ENCODE measurements at places on chromosomes 4 and X.

- no peak for DNase-seq
Measured at GRCh38 chr4:111849746-111850284, 295.4 kb upstream of the FAM241A start.

GRCh38 chr4:79385641-79386040 lies 22.4 kb downstream of the GK2 start:
- DNase-seq, result no peak

DNA sequence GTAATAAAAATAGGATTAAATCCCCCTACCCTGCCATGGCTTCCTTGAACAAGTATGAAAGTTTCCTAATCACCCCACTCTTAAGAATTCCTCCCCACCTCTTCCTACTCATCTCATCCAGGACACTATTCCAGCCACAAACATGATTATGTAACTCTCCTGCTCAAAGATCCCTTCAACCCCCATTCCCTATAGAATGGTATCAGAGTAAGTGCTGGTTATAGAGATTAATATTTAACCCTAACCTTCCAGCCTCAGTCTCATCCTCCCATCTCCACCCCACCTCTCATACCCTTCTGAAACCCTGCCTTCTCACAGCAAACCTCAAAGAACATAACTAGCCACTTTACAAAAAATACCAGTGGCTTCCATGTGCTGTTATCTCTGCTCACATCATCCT lies 155.1 kb downstream of the PPP3CA start:
- no peak for DNase-seq

GRCh38 chr4:52622564-52622963 lies 36.5 kb downstream of the USP46 start:
- DNase-seq, result no peak

GRCh38 chr4:136036744-136037143 lies 1495.5 kb downstream of the PCDH18 start:
- no peak for DNase-seq

DNA sequence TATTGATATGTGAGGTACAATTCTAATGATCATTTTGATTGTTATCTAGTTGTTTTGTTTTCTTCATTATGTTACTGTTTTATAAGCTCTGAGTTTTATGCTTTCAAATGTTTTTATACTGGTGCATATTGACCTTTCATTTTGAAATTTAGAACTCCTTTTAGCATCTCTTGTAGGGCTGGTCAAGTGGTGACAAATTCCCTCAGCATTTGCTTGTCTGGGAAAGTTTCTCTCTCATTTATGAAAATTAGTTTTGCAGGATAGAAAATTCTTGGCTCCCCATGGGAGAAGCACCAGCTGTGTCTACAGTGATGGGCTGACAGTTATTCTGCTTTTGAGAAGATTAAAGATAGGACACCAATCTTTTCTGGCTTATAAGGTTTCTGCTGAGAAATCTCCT lies 105.3 kb upstream of the SPRY1 start:
- DNase-seq, result no peak

DNA sequence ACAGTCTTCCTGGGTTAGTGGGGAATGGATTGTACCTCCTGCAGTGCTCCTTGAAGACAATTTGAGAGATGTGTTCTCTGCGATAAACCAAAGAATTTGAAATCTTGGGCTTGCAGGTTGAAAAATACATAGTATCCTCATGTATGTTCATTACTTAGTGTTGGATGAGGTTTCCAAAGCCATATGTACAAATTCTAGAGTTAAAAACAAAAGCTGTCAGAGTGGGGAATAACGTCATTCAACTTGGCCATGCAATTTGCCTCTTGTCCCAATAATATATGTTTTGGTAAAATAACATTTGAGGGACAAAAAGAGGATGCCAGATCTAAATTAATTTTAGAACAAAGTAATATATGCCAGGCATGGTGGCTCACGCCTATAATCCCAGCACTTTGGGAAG lies 51.3 kb upstream of the CBR4 start:
- DNase-seq, result no peak

DNA sequence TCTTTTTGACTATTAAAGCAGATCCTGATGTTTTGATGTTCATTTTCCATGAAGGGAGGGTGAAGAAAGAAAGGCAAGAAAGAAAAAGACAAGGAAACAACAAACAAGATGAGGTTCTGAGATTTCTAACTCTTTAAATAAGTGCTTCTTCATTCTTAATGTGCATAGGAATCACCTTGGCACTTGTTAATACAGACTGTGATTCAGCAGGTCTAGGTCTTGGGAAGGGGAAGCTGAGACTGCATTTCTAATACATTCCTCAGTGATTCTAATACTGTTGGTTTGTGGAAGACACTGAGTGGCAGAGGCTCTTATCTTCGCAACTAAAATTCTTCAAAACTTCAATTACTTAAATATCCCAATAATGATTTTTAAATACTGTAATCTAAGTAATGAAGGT lies 95.2 kb upstream of the NAP1L5 start:
- DNase-seq, result no peak

DNA sequence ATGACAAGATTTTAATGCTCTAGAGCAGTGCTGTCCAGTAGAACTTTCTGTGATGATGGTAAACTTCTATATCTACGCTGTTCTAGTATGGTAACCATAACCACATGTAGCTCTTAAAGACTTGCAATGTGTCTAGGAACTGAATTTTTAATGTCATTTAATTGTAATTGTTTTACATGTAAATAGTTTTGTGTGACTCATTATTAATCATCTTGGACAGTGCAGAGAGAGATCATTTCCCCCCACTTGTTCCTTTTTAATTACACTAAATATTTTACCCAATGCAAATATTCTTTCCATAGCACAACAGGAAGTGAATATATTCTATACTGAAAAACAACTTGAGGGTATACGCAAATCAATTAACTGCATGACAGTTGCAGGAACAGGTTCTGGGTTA lies 5.8 kb downstream of the ATG4A start:
- DNase-seq, result no peak

GRCh38 chr4:168685136-168685809 lies 188.4 kb downstream of the PALLD start:
- no peak for DNase-seq

GRCh38 chr4:13989501-13989900 lies 362.0 kb upstream of the BOD1L1 start:
- DNase-seq, result no peak

DNA sequence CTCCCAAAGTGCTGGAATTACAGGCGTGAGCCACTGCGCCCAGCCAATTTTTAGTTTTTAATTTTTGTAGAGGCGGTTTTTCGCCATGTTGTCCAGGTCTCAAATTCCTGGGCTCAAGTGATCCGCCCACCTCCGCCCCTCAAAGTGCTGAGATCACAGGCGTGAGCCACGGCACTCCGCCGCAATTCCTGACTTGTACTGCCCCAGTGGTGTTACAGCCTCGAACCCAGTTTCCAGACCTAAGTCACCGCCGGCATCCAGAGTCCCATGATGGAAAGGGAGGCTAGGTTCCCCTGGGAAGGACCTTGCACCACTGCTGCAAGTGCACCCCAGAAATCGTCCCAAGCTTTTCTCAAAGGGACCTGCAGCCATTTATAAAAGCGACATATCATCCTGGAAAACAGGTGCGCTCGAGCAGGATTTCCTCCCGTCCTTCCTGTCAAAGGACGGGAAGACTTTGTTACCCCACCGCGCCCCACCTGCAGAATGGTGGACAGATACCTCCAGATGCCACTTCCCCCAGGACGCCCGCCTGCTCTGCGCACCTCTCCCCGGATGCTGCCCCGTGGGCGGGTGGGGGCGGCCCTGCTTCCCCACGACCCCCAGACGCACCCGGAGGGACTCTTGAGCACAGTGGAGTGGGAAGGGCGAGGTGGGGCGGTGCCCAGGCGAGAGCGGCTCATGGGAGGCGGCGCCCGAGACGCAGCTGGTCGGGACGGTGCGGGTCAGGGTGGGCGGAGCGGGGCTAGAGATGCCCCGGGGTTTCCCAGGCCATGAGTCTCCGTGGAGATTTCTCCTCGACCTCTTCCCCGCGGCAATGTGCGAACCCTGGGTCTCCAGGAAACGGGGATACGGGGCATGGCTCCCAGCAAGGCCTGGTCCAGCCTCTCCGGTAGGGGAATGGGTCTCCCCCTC lies 947 bp upstream of the RPL10 start:
- peak; percentile 37 for DNase-seq

GRCh38 chr4:153067376-153067775 lies 131.3 kb downstream of the FHDC1 start:
- no peak for DNase-seq

DNA sequence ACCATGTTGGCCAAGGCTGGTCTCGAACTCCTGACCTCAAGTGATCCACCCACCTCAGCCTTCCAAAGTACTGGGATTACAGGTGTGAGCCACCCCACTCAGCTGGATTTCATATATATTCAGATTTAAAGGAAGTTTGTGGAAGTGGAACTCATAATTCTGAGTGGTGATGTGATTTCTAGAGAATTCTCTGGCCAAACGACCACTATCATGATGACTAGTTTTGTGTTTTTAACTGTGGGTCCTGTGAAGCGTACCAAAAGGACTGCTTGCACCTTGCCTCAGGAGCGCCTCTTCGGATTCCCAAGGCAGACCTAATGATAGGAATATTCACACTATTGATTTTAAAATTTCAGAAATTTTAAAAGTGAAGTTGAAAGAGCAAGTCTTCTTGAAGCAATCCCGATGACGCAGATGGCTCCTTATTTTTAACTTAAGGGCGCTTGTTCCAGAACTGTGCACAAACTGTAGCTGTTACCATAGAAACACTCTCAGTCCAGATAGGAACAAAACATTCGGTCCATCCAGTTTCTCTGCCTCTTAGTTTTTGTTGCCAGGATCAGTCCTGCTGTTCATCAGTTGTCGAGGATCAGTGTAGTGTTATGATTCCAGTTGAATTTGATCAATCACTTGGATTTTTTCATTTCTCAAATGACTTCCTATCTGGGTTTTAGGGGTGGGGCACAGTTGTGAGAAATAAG lies 51.7 kb upstream of the CLCN4 start:
- DNase-seq, result no peak

- DNase-seq, result no peak
Measured at GRCh38 chr4:75714011-75714410, 10.4 kb upstream of the USO1 start.

- DNase-seq, result no peak
Measured at GRCh38 chr4:26362745-26363439, 42.1 kb downstream of the RBPJ start.

GRCh38 chr4:148332486-148332885 lies 109.7 kb downstream of the NR3C2 start:
- no peak for DNase-seq

DNA sequence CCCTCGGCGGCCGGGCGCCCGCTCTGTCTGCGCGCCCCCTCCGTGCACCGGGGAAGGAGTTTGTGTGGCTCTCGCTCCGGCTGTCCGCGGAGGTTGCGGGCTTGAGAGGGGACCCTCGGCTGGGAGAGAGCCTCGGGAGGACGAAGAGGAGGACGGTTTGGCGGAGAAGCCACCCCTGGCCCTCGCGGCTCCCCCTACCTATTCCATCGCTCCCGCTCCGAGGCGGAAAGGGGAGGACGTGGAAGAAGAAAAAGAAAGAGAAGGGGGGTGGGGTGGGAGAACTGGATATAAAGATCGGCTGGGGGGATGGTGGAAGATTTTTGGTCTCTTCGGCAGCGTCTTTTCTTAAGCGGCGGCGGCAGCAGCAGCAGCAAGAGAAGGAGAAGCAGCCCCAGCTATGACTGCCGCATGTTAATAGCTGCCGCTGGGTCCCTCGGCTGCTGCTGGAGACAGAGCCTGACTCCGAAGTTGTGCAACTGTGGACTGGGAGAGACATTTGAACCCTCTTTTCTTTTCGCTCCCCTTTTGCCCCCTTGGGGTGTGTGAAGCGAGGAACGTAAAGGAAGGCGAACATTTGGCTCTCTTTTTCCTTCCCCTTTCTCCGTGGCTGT lies 895 bp downstream of the ADGRL3 start:
- DNase-seq, result no peak

DNA sequence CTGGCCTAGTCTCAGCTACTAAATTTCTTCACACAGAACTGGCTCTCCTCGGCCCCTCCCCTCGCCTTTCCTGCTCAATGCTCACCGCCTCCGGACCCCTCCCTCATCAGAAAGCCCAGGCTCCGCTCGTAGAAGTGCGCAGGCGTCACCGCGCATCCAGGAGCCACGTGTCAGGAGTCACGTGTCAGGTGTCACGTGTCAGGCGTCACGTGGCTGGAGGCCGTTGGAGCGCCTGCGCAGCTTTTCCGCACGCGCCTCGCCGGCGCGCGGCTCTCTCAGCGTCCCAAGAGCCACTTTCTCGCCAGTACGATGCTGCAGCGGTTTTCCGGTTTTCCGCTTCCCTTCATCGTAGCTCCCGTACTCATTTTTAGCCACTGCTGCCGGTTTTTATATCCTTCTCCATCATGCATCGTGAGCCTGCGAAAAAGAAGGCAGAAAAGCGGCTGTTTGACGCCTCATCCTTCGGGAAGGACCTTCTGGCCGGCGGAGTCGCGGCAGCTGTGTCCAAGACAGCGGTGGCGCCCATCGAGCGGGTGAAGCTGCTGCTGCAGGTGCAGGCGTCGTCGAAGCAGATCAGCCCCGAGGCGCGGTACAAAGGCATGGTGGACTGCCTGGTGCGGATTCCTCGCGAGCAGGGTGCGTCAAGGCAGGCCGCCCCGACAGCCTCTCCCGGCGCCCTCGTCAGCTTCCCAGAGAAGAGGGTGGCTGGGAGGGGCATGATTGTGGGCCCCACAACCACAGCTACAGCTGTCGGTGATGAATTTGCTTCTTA lies at the start of gene SLC25A31:
SLC25A31 (plus strand) TSS at position 259 of the 772 bp plus-strand sequence; CDS start at position 405, 146 bp downstream.
- DNase-seq, result no peak

DNA sequence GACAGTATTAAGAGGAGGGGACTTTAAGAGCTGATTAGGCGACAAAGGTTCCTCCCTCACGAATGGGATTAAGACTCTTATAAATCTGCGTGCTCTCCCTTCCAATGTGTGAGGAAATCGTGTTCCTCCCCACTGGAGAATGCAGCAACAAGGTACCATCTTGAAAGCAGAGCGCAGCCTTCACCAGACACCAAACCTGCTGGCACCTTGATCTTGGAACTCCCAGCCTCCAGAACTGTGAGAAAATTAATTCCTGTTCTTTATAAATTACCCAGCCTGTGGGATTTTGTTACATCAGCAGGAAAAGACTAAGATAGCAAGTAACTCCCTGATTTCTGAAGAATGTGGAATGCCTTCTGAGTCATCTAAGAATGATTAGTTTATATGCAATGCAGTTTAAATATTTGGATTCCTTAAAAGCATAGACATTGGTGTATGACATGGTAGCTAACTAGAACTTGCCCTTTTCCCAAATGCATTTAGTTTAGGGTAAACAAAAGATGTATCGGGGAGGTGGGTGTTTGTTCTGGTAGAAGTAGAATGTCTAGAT lies 86.1 kb downstream of the USP46 start:
- no peak for DNase-seq

- DNase-seq, result no peak
Measured at GRCh38 chr4:139144161-139144859, 32.7 kb downstream of the ELF2 start.
